ENCODE measurements at places on chromosomes 3 and 15.

- DNase-seq: no peak
Measured at GRCh38 chr15:66882251-66883020, 180.4 kb downstream of the SMAD6 start.

DNA sequence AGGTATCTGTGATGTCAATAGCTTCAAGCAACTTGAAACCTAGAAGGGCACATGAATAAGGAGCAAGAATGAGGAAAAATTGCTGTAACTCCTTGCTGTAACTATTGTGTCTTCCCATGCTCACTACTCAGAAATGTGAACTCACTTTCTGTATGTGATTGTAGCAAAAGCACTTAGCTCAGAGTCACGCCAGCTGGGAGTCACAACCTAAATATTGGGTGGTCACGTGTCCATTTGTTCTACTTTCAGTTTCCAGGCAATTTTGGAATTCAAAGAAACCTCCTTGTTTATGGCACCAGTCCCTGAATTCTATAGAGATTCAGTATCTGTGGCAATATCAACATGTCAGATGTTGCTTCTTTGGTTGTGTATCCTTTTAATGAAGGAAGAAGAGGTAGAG is 241.6 kb upstream of the AZI2 start:
- no peak for DNase-seq

- no peak for DNase-seq
Measured at GRCh38 chr3:133562376-133562775, 11.1 kb upstream of the CDV3 start.

DNA sequence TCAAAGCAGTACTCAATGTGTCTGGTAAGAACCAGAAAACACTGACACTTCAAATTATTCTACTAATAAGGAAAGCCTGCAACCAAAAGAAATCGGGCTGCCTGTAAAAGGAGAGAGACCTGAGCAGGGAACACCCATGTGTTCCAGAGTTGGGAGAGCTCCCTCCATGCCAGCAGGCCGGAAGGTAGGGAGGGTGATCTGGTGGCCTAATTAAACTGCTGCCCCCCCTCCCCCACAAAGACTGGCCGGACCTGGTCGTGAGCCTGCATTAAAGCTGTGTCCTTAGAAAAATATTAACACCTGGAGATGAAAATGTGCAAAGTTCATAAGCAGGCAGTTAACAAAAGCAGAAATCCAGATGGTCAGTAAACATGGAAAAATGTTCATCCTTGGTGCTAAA is 170.6 kb upstream of the BHLHE40 start:
- DNase-seq: no peak

DNA sequence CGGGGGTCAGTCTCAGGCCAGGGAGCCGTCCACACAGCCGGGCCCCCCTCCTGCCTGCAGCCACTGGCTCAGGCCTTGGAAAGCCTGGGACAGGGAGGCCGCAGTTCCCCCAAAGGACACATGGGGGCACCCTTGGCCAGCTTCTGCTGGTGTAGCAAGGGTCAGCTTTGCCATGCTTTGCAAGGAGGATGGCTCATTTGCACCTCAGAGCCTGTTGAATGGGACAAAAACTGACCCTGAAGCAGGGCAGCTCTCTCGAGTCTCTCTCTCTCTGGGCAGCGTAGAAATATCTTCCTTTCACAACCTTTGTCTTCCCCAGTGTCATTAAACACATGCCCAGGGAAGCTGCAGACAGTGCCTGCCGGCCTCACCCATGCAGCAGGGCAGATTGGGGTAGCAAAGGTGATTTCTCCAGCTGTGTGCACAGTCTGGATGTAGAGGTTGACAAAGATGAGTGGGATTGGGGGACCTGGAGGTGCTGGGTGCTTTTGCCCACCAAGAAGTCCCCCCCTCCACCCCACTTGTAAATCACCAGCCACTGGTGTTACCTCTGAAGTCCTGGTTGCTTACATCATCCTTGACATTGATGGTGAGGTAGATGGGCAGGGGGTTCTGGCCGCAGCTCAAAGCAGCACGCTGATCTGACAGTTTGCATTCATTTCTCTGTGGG is 17.4 kb upstream of the EHD4 start:
- no peak for DNase-seq

- DNase-seq: no peak
Measured at GRCh38 chr3:71395470-71395869, 188.1 kb downstream of the FOXP1 start.

- peak; percentile 22 for DNase-seq
Measured at GRCh38 chr15:59295261-59296001, 77.2 kb downstream of the MYO1E start.

DNA sequence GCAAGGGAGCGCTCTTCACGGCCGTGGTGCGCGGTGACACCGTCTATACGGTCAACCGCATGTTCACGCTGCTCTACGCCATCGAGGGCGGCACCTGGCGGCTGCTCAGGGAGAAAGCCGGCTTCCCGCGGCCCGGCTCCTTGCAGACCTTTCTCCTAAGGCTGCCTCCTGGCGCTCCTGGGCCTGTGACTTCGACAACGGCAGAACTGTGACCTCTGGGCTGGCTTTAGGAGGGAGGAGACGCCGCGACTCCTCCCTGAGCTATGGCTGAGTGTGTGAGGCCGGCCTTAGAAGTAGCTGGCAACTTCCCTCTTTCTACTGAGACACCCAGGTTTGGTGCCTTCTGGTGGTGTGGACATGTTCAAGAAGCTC is 1.4 kb downstream of the KBTBD13 start:
- no peak for DNase-seq

DNA sequence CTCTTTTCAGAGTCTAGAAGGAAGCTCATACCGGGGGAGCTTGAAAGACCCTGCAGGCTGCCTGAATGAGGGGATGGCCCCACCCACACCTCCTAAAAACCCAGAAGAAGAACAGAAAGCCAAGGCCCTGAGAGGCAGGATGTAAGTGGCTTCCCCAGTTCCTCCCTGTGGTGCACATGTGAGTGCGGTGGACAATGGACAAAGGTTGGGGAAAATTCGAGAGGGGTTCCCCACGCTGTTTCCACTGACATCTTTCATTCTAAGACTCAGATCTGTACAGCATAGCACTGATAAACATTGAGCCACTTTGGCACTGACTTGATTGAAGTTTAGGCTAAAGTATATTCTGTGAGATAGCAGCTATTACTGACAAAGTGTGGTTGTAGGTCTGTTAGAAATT is 79.5 kb upstream of the UMPS start:
- no peak for DNase-seq

DNA sequence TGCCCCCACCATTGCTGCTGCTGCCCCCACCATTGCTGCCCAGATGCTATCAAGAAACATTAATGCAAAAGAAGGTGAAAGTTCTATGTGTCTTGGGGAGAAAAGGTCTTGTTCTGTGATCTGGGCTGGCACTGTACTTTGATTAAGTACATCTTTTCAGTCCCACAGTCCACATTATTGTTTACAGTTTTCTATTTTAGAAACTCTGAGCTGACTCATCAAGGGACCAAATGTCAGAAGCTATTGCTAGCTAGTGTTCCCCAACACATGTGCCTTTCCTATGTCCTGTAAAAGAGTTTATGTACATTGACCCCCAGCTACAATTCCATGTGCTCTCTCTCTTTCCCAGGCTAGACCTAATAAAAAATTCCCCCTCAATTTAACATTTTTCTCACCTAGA is 264.7 kb upstream of the NECTIN3 start:
- no peak for DNase-seq

DNA sequence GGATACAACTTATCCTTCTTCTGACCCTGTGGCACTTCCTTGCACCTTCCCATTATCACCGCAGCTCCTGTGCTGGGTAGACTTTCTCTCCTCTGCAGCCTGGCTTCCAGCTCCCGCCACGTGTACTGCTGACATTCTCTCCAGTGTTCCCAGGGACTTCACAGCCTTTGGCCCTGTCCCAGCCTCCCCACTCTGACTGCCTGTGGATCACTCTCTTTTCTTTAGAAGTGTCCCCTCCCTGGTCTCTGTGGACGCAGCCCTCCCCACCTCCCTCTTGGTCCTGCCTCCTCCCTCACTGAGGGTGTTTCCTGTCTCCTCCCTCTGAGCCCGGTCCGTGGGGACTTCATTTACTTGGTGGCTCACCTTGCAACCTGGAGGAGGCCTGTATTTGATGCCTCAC is 17.4 kb downstream of the PDIA5 start:
- no peak for DNase-seq

DNA sequence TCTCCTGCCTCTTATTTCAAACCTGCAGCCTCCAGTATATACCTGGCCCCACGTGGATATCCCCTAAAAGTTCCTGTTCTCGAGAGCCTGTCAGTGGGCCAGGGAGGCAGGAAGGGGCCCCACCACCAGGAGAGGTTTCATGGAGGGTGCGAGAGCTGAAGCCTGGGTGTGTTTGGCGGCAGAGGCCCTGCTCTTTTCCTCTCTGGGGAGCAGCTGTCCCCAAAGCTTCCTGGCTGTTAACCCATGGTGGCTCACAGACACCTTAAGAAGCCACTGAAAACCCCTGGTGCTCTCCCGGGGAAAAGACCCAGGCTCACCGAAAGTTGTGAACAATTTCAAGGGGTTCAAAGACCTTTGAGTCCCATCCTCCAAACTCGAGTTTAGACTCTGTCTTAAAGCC is 1.1 kb downstream of the PRRT3 start:
- DNase-seq: no peak

DNA sequence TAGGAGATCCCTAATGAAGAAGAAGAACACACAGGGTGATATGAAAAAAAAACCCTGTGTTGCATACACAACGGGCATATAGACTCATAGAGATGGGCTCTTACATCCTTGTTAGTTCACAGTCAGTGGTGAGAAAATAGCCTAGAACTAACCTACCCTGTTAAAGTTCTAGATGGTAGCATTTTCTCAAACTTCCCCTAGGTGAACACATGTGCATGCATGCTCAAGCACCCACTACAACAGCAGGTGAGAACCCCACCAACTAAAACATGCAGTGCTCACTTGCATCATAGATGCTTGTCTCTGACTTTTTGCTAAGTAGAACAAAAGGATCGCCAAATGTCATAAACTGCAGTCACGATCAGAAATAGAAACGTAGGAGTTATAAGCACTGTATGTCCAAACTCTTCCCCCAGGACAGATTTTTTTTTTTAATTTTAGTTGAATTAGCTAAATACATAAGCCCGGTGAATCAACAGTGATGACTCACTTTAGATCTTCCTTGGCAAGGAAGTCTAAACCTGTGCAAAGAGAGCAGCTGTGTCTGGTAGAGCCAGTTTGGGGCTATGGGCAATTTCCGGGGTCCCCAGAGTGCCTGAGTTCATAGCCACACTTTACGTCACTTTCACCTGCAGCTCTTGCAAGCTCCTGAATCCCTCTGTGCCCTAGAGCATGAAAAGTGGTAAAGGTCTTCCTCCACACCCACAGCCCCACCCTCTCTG is 96.2 kb upstream of the SEMA6D start:
- DNase-seq: no peak

GRCh38 chr3:29373131-29373680 is 92.3 kb downstream of the RBMS3 start:
- no peak for DNase-seq

DNA sequence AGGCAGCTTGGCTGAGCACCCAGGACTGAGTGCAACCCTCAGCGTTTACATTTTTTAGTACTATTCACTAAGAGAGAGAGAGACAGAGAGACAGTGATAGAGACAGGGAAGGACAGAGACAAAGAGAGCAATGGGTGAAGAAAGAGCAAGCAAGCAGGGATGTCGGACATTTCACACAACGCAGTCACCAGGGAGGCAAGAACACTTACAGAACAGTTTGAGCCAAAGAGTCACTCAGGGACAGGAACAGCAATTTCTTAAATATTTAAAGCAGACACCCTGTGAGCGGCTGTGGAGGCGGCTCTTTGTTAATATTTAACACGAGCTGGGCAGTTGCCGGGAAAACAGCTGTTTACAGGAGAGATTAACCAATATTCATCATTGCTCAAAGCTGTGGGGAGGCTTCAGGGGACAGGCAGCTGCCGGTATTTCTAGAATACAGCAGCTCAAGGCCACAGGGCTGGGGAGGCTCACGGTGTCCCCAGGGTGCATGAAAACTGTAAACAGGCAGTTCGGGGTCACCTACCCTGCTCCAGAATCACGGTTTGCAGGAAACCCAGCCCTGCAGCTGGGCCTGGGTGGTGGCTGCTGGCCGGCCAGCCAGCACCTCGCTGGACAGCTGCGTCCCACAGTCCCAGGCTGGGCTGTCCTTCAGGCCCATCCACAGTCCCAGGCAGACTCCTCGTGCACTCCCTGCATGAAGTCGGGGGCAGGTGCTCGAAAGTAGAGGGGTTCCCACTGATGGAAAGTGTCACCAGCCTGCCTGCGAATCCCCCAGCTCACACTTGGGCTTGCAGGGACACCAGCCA is 38.8 kb upstream of the PCSK6 start:
- no peak for DNase-seq

DNA sequence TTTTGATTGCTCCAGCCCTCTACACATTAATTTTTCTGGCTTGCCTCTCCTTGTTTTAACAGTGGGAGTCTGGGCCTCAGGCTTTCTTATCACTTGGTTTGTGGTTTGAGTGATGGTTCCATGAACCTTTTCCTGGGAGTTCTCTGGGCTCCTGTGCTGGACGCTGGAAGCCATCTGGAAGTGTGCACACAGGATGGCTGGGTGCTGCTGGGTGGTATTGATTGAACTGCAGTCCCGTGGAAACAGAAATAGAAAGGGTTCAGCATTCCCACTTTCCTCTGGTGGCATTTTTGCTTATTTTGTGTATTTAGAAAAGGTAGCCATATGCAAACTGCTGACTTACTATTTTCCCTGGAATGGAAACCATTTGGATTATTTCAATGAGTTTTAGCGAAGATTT is 25.6 kb downstream of the MITF start:
- no peak for DNase-seq

DNA sequence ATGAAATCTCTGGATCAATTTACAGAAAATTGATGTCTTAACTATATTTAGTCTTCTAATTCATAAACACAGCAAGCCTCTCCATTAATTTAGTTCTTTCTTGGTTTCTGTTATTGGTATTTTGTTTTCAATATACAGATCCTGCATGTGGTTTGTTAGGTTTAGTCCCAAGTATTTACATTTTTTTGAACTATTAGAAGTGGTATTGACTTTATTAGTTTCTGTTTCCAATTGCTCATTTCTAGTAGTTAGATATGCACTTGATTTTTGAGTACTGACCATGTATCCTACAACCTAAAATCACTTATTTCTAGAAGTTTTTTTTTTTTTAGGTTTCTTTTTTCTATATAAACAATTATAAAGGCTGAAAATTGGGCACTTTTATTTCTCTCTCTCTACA is 335.9 kb downstream of the CHST2 start:
- no peak for DNase-seq

- no peak for DNase-seq
Measured at GRCh38 chr3:184378651-184379357, 797 bp upstream of the THPO start.

- DNase-seq: no peak
Measured at GRCh38 chr3:60916546-60916945, 334.7 kb downstream of the FHIT start.

- DNase-seq: no peak
Measured at GRCh38 chr15:74136814-74137536, 6.6 kb downstream of the ISLR2 start.

- DNase-seq: no peak
Measured at GRCh38 chr15:59933607-59934006, 70.5 kb upstream of the FOXB1 start.

- no peak for DNase-seq
Measured at GRCh38 chr3:39978308-39978707, 168.9 kb downstream of the MYRIP start.

Measured in NCI-H2081 treated with DMSO at 0.1 percent for 48 hours (cell line).